GM12864 (cell line): ENCODE measurements at places on chromosomes 7 and 10.

- DNase-seq: no peak
Measured at GRCh38 chr10:15815242-15815885, 44.9 kb downstream of the MINDY3 start.

GRCh38 chr10:116565534-116565933 lies 19.8 kb downstream of the PNLIP start:
- DNase-seq: no peak

DNA sequence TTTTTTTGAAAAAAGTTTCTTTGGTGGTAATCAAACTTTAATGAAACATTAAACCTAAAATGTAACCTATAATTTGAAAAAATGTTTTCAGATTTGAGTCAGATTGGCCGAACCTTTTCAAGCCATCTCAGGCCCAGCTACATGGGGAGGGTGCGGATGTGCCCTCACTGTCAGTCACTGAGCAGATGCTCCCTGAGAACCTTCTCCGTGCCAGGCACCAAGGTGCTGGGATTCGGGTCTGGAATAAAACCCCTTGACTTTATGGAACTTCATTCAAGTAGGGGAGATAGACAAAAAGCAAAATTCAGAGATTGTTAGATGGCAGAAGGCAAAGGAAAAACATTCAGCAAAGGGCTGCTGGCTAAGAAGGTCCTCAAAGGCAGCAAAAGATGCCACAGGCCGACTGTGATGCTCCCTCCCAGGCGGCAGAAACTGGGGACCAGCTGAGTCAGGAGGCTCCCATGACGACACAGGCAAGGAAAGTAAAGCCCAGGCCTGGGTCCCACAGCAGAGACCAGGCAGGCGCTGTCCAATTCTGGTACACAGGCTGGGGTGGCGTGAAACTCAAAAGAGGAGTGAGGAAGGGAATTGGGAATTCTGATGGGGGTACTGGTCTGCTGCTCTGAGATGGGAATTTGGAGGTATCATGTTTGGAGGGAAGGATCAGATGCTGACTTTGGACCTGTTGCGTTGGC lies 82.2 kb upstream of the DDC start:
- DNase-seq: no peak

GRCh38 chr7:97623333-97623732 lies 108.6 kb upstream of the TAC1 start:
- peak; percentile 31 for DNase-seq
